AG08395 (cell line): ENCODE measurements at places on chromosomes 5 and 9.
A peak's percentile ranks its signal among the peaks of the same experiment; 100 is the strongest.

GRCh38 chr9:117706421-117707116 is 2.4 kb downstream of the TLR4 start:
- DNase-seq, result no peak

DNA sequence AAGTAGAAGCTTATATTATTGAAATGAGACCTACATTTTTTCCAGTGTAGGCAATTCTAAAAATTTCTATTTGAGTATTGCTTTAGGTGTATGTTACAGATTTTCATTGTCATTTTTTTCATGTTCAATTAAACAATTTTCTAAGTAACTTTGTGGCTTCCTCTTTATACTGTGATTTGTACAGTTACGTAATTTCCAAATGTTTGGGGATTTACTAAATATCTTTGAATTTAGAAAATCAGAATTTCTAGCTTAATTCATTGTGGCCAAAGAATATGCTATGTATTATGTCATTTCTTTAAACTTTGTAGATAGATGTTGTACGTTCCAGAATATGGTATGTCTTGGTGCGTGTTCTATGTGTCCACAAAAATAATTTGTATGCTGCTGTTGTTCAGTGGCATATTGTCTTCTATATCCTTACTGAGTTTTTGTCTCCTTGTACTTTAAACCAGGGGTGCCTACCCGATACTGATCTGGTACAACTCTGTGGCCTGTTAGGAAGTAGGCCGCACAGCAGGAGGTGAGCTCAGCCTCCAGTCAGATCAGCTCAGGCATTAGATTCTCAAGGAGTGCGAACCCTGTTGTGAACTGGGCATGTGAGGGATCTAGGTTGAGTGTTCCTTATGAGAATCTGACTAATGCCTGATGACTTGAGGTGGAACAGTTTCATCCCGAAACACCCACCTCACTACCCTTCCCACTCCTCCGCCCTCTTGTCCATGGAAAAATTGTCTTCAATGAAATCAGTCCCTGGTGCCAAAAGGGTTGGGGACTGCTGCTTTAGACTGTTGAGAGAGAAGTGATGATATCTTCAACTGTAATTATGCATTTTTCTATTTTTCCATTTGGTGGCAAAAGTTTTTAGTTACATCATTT is 63.5 kb downstream of the UBE2R2 start:
- no peak for DNase-seq

DNA sequence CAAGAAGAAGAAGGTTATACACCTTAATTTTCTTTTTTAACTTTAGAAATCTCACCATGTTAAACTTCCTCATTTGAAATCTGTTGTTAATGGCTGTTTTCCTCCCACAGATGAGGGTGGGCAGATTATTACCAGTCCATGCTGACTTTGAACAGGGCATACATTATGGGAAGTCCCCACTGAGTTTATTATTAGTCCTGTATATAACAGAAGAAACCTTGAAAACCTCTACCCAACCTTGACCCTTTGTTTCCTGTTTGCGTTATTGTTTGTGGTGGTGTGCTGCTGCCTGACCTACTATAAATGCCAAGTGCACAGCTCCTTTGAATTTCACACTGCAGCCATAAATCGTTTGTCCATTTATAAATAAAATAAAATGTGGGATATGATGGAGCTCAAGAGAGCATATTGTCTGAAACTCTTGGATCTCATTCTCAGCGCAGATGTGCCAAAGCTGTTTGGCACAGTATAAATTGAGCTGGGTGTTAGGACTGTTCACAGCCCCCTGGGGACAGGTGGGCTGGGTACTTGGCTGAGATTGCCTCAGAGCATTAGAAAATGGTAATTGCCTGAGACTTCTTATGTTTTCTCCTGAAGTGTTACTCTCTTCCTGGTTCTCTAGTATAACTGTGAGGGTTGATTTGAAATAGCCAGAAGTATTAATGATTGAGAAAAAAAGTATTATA is 139.6 kb downstream of the SPATA31D1 start:
- DNase-seq, result no peak

GRCh38 chr5:63613442-63613841 is 348.8 kb downstream of the HTR1A start:
- no peak for DNase-seq

DNA sequence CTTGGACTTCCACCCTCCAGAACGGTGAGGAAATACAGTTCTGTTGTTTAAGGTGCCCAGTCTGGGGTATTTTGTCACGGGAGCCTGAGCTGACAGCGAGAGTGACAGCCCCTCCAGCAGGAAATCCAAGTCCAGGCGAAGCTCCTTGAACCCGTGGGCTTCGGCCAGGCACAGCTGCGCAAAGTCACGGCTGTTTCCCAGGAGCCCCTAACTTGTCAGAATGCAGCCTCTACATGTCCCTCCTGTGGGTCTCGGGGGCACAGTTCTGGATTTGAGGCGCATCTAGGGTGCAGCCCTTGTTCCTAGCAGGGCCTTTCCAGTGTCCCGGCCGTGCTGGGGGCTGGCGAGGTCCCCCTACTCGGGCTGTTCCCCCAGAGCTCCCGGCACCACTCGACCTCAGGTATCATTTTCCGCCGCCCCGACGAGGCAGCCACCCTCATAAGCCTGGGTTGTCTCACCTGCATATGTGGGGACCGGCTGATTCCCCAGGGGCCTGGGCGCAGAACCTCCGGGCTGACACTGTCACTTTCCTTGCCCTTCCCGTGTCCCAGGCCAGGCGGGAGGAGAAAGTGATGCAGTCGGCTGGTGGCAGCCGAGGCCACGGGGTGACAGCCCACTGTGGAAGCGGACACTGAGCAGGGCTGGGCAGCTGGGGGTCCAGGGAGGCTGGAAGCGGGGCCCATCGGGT is 4.5 kb downstream of the LCN8 start:
- DNase-seq, result no peak

GRCh38 chr5:173997331-173997730 is 8.4 kb downstream of the C5orf47 start:
- no peak for DNase-seq

DNA sequence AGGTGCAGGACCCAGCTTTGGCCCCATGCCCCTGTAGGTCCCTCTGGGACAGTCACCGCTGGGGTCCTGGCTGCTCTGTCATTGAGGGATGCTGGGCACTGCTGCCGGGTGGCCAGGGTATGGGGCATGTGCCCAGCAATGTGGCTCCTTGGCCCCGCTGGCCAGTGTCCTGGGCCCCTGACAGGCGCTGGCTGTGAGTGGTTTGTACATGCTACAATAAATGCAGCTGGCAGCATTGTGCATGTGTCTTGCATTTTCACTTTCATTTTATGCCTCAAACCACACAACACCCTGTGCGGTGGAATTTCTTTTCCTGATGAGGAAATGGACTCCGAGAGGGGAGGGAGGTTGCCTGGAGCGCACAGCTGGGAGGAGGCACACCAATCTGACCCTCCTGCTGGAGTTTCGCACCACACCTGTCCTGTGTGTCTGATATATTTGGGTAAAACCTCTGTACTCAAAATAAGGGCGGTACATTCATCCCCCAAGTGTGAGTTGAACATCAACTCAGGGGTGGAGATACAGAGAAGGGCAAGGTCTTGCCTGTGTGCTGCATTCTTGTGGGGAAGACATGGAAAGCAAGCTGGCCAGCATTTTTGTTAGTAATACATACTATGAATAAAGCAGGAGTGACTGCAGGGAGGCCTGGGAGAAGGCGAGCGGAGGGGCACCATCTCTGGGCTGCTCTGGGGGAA is 11.7 kb downstream of the TSPAN17 start:
- peak; percentile 19 for DNase-seq

DNA sequence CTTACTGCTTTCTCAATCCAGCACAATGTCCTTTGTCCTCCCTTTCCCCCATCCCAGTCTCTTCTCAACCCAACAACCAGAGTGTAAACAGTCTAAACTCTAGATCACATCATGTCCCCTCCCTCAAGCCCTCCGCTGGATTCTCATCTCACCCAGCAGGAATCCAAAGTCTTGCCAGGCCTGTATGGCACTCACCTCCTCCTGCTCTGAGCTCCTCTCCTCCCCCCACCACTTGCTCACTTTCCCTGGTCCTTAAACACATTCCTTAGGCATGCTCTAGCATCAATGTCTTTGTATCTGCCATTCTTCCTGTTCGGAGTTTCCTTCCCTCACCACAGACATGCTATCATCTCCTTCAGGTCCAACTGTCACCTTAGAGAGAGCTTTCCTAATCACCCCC is 78.8 kb downstream of the NIPSNAP3B start:
- DNase-seq, result no peak

DNA sequence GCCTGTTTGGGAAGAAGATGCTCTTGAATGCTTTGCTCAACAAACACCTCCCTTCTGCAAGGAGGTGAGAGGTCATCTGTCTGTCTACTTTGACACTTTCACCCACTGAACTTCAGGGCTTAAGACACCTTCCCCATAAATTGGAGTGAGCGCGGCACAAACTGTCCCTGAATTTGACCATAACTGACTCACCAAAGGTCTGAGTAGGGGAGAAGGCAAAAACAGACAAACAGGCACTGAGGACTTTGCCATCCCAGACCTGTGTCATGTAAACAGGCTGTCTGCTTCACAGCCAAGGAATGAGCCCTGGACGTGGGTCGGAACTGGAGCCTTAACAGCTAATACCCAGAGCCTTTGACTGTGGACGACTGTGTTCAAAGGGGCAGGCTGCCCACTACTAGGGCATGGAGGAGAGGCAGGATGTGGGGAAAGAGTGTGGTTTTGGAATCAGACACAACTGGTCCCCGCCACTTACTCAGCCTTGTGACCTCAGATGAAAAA is 320.9 kb upstream of the KLF4 start:
- DNase-seq, result peak; percentile 21

GRCh38 chr9:105128908-105129600 is 115.4 kb upstream of the SLC44A1 start:
- DNase-seq, result no peak

DNA sequence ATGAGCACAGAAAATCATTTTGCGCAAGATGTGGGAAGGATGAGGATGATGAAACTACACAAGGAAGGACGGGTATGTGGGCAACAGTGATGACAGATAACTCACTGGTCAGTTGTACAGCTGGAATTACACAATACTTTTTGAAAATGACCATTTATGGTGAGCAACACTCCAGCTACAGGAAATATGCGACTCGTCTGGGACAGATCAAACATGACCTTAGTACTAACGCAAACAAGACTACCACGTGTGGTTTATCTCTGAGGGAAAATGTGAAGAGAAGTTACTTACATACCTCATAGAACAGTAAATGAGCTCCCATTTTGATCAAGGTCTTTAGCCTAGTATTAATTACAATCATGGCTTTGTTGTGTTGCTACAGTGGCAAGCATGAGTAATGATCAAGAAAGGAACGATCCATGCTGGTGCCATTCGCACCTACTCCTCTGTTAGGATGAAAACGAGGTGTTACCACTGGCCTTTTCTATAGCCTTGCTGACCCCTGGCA is 456.9 kb downstream of the BNC2 start:
- peak; percentile 63 for DNase-seq

DNA sequence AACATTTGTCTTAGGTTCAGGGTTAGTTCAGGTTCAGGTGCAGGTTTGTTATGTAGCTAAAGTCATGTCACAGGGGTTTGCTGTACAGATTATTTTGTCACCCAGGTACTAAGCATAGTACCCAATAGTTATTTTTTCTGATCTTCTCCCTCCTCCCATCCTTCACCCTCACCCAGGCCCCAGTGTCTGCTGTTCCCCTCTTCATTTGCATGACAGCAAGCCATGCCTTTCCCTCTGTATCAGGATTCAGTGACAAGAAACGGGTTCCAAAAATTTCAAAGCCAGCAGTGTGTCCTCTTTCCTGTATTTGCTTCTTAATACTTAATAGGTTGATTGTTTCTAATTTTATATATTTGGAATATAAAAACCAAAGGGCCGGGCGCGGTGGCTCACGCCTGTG is 330.8 kb upstream of the SGCD start:
- no peak for DNase-seq

DNA sequence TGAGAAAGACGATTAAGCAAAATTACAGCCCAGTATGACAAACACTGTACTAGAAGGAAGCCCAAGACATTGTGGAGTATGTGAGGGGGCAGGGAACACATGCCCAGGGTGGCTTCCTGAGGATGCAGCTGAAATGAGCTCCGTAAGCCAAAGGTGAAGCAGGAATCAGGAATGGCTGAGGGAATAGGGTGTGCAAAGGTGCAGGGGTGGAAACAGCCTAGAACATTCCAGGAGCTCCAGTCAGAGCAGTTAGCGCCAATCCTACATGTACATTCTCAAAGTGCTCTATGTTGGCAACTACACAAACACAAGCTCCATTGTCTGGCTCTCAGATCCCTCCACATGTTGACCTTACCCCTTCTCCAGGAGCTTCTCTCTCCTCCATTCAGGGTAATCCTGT is 257.9 kb downstream of the MAN2A1 start:
- no peak for DNase-seq

GRCh38 chr5:16520841-16521240 is 55.2 kb upstream of the ZNF622 start:
- DNase-seq, result no peak

DNA sequence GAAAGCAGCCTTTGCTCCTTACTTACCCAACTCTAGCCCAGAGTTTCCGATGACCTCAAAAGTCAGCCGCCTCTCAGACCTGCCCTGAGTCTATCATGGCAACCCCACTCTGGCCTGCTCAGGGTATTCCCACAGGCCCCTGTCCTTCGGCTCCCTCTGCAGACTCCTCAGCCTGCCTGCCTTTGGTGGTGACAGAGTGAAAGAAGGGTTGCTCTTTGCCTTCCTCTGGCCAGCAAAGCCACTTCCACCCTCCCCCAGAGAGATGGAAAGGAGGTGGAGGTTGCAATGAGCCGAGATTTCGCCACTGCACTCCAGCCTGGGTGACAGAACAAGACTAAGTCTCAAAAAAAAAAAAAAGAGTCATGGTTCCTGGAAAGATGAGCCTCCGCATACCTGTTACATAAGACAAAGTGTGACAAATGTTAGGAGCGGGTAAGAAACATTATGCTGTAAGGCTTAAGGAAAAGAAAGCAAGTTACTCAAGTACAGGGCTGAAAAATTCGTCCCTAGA is 2.3 kb upstream of the SMIM33 start:
- DNase-seq, result no peak

- DNase-seq, result no peak
Measured at GRCh38 chr9:22138956-22139660, 130.0 kb upstream of the CDKN2B start.

DNA sequence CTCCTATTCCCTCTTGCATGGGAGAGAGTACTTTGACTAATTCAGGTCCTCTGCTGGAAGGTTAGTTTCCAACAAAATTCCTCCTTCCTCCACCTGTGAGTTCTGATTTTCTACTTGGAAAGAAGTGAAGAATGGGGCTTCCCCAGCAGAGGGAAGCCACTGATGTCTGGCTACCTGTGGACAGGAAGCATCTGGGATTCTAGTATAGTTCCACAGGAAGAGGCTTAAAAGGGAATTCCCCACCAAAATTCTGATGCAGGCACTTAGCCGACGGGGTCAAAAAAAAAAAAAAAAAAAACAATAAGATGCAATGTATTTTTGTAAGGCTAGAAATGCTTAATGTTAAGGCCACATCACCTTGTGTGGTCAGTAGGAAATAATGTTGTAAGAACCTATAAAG is 33.4 kb downstream of the PCDHGC5 start:
- no peak for DNase-seq
